Aorta (tissue), 5 donors: ENCODE measurements at places on chromosomes 3 and 15. TPM values are rescaled to one million over a fixed set of nuclear protein-coding genes. Genes with fewer than 3 reads are reported as not detected.

DNA sequence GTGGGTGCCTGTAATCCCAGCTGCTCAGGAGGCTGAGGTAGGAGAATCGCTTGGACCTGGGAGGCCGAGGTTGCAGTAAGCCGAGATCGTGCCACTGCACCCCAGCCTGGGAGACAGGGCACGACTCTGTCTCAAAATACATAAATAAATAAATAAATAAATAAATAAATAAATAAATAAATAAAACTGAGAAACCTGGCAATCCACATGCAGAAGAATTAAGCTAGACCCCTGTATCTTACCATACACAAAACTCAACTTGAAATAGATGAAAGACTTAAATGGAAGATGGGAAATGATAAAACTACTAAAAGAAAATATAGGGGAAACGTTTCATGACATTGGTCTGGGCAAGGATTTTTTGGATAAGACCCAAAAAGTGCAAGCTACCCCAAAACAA is 58.0 kb downstream of the ATP13A4 start:
- no peaks in the 10 kb centered on the region for H3K4me1 ChIP-seq
- no peaks in the 10 kb centered on the region for H3K27me3 ChIP-seq
- no peak for DNase-seq
- H3K36me3 ChIP-seq, result no peaks in the 10 kb centered on the region
- H3K4me3 ChIP-seq, result no peak overlapping the region

- no peaks in the 10 kb centered on the region for H3K4me1 ChIP-seq
- DNase-seq, result peak; percentile 70
- H3K4me3 ChIP-seq, result no peak overlapping the region
- H3K27me3 ChIP-seq, result no peaks in the 10 kb centered on the region
- H3K27ac ChIP-seq, result no peak overlapping the region
- H3K36me3 ChIP-seq, result peaks cover 1% of the 10 kb centered on the region
These were observed 44.5 kb downstream of the RGMA start for GRCh38 chr15:93044301-93045190.

DNA sequence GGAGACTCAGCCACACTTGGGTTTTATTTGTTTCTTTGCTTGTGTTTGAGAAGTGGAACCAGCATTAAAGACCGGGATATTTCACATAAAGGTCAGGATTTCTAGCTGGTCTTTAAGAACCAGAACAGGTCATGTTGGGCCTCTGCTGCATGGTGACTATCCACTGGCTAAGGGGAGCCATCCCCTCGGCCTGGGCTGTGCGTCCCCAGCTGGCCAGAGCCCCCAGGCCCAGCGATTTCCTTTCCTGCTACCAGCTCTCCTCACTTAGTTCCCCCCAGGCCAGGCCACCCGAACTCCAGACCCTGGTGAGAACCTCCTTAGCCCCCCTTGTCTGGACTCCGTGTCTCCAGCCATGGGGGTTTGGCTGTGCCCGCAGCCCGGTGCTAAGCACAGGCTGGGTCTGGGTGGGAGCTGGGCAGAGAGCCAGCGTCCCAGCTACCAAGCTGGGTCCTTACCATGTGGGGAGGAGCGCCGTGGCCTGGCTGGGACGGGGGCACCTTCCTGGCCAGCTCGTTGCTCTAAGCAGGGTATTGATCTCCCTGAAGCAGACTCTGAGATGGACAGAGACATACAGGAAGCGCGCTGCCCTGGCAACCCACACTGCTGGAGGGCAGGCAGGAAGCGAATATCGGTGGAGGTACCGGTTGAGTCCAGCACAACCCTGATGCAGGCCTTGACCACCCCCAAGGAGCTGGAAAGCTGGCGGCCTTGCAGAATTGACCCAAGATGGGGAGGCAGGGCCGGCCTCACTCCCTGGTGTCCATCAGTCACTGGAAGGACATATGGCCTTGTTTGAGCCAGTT is 49.4 kb downstream of the KLF15 start:
- H3K4me3 ChIP-seq, result no peak overlapping the region
- H3K27ac ChIP-seq, result no peak overlapping the region
- no peaks in the 10 kb centered on the region for H3K4me1 ChIP-seq
- H3K36me3 ChIP-seq, result no peaks in the 10 kb centered on the region
- no peaks in the 10 kb centered on the region for H3K27me3 ChIP-seq

DNA sequence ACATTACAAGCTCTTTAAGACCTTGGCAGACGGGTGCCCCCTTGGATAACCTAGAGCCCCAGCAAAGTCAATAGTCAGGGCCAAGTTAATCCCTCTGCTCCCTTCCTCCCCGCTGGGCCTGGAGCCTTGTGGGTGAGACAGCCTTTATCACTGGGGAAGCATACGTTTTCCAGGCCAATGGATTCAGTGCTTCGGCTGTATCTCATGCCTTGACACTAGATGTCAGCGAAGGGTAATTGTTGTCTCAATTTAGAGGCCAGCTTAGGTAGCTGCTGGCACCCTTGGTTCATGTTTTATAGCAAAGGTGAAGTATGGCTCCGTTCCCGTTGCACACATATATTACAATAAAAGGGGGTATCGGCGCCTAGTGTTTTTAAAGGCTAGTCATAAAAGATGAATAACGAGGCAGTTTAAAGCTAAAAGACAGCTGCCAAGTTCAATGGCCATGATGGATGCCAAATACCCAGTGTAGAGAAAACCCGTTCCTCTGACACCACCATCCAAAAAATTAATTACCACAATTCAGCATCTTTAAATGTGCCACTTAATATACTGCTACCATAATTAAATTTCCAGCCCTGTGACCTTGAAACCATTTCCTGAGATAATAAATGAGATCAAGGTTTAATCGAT is 52.3 kb upstream of the BNIP2 start:
- no peak for DNase-seq
- no peaks in the 10 kb centered on the region for H3K4me1 ChIP-seq
- H3K27ac ChIP-seq, result no peak overlapping the region
- H3K27me3 ChIP-seq, result no peaks in the 10 kb centered on the region
- no peaks in the 10 kb centered on the region for H3K36me3 ChIP-seq
- no peak overlapping the region for H3K4me3 ChIP-seq

DNA sequence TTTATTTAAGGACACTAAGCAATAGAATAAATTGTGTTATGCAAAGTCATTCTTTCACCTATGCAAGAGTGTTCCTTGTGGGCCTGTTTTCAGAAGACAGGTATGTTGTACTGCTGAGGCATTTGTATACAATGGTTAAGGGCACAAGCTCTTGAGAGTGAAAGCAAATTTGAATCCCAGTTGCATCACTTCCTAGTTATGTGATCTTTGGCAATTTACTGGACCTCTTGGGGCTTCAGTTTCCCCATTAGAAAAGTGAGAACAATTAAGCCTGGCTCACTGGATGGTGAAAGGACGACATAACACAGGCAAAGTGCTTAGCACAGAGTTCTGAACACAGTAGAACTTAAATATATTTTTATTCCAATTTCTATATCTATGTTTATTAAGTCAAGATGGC is 117.4 kb downstream of the EFHB start:
- DNase-seq, result no peak
- no peaks in the 10 kb centered on the region for H3K27me3 ChIP-seq
- no peaks in the 10 kb centered on the region for H3K36me3 ChIP-seq
- no peak overlapping the region for H3K27ac ChIP-seq

DNA sequence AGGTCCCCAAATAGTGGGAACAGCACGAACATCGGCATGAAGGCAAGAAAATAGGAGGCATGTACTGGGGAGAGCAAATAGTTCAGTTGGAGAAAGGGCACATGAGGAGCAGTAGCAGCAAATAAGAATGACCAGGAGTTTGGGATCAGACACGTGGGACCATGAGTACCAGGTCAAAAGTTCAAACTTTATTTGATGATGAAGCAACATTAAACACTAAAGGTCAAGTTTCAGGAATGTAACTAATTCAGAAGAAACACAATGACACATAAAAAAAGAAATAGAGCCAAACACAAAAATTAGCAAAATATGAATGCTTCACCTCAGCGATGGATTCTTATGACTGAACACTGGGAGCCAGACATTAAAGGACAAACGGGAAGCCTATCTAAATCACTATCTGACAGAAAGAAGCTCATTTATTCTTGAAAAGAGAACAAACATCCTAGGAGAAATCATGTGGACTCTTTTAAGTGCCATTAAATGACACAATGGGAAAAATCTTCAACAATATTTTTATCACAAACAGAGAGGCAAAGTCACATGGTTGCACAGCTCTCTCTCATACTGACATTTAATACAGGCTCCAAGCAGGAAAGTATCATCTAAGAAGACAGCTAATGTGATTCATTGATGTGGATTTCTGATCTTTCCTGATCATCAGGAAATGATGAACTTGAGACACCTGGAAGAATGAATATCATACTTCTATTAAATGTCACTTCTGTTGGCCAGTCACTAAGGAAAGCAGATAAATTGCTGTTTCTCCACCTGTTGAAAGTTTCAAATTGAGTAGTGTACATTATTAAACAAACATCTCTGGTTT is 216.9 kb upstream of the THBS1 start:
- no peak overlapping the region for H3K27ac ChIP-seq
- DNase-seq, result no peak
- H3K36me3 ChIP-seq, result no peaks in the 10 kb centered on the region
- H3K4me3 ChIP-seq, result no peak overlapping the region

DNA sequence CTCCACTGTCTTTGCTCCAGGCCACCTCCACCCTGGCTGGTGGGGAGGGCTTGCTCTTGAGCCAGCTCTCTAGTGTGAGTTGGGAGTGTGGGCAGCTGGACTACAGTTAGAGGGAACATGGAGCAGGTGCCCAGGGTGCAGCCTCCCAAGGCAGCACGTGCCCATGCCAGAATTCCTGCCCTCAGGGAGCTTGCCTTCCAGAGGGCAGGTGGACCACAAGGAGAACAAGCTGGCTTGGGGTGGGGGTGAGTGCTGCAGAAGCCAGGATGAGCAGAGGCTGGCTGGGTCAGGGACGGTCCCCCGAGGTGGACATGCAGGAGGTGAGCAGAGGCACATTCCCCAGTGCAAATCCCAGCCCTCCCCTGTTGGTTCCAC is 89.5 kb downstream of the VGLL4 start:
- H3K4me3 ChIP-seq, result no peak overlapping the region
- H3K27ac ChIP-seq, result peak overlapping the region; percentile 47
- peak; percentile 55 for DNase-seq
- H3K36me3 ChIP-seq, result no peaks in the 10 kb centered on the region
- no peaks in the 10 kb centered on the region for H3K27me3 ChIP-seq

DNA sequence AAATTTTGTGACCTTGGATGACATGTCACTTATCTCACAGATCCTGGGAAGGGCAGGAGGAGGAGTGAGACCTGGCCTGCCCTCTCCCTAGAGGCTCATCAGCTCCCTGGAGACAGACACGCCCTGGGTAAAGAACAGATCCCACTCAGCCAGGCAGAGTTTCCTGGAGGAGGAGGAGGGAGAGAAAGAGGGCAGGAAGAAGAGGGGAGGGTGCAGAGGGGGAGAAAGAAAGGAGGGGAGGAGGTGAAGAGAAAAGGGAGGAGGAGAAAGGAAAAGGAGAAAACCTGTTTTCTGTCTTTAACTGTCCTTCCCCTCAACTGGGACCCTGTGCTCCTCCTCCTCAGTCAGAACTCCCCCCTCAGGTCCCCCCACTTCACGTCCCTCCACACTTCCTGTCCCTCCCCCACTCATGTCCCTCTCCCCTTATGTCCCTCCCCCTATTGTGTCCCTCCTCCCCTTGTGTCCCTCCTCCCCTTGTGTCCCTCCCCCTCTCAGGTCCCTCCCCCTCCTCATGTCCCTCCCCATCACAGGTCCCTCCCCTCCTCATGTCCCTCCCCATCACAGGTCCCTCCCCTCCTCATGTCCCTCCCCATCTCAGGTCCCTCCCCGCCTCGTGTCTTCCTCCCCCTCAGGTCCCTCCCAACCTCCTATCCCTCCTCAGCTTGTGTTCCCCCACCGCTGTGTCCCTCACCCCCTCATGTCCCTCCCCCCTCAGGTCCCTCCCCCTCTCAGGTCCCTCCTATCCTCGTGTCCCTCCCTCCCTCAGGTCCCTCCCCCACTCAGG is 52.3 kb upstream of the CGNL1 start:
- no peaks in the 10 kb centered on the region for H3K4me1 ChIP-seq
- H3K27ac ChIP-seq, result no peak overlapping the region
- no peaks in the 10 kb centered on the region for H3K27me3 ChIP-seq

DNA sequence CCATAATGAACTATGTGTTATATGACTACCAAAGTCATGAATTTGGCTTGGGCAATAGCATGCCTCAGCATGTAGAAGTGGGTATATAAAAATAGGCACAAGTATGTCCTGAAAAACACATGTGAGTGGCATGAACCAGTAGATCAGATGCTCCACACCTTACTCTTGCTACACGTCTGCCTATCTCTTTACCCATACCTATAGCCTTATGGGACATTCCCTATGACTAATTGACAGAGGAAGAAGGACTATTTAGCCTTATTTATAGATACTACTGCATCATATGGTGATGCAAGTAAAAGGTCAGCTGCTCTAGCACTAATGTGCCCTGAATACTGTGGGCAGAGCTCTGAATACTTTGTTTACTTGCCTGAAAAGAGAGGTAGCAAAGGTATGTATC is 81.0 kb upstream of the ZPLD1 start:
- DNase-seq, result no peak
- no peaks in the 10 kb centered on the region for H3K27me3 ChIP-seq
- no peaks in the 10 kb centered on the region for H3K4me1 ChIP-seq
- H3K27ac ChIP-seq, result no peak overlapping the region

DNA sequence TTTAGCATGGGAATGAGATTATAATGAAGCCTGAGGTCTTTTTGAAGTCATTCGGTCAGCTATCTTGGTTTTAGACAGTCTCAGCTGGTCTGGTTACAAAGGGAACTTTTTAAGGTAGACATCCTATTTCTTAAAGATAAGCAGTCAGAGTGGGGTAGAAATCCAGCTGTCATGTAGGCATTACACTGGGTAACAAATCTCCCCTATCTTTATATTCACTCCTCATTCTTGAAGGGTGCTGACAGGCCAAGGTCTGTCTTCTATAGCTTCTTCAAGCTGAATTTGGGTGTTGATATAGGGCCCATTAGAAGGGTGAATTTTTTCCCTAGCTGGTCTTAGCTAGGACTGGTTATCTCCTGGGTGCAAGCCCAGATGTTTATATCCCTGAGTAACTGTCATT is 21.2 kb upstream of the NDN start:
- no peak for DNase-seq
- H3K27me3 ChIP-seq, result no peaks in the 10 kb centered on the region
- H3K36me3 ChIP-seq, result no peaks in the 10 kb centered on the region
- no peaks in the 10 kb centered on the region for H3K4me1 ChIP-seq
- H3K4me3 ChIP-seq, result no peak overlapping the region

DNA sequence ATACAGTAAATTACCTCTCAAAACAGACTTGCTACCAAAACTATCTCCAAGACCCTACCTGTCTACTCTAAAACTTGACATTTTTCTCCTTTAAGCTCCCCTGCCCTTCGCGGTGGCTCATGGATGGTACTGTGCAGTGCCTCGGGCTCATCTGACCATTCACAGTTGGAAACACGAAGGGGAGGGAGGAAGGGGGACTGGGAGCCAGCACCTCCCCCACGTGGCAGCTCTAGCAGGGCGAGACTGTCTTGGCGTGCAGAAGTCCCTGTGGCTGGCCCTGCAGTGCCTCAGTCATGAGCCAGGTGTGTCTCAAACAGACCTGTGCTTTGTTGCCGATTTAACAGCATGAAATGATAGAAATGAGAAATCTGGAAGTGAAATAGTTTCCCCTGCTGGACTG is 372.0 kb downstream of the GABRG3 start:
- H3K27me3 ChIP-seq, result no peaks in the 10 kb centered on the region
- no peak for DNase-seq
- no peaks in the 10 kb centered on the region for H3K36me3 ChIP-seq

Gene BSN
- total RNA-seq, result 0.42 TPM

Gene MYLK
- total RNA-seq, result 786 TPM
